ENCODE measurements at places on chromosomes 11 and 22. TPM values are rescaled to one million over a fixed set of nuclear protein-coding genes. Genes with fewer than 3 reads are reported as not detected.

The YPEL4 gene
- total RNA-seq = not detected

The TEX12 gene
- not detected for total RNA-seq

The CCND1 gene
- 224 TPM for total RNA-seq

The UBQLNL gene
- 0.24 TPM for total RNA-seq

The ISX gene
- not detected for total RNA-seq

The CCDC88B gene
- 19.9 TPM for total RNA-seq
